Fibroblast of lung (primary cell): ENCODE measurements at places on chromosomes 12 and 14.
A peak's percentile ranks its signal among the peaks of the same experiment; 100 is the strongest.

DNA sequence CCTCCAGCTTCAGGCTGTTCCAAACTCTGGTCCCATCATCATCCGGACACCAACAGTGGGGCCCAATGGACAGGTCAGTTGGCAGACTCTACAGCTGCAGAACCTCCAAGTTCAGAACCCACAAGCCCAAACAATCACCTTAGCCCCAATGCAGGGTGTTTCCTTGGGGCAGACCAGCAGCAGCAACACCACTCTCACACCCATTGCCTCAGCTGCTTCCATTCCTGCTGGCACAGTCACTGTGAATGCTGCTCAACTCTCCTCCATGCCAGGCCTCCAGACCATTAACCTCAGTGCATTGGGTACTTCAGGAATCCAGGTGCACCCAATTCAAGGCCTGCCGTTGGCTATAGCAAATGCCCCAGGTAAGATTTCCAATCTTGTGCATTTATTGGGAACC, 3.3 kb downstream of the SP1 start:
- no peak for DNase-seq

- peak; percentile 83 for DNase-seq
Measured at GRCh38 chr12:1606021-1606622, 11.7 kb upstream of the FBXL14 start.

- DNase-seq: no peak
Measured at GRCh38 chr14:91333650-91334039, 84.0 kb downstream of the CCDC88C start.

DNA sequence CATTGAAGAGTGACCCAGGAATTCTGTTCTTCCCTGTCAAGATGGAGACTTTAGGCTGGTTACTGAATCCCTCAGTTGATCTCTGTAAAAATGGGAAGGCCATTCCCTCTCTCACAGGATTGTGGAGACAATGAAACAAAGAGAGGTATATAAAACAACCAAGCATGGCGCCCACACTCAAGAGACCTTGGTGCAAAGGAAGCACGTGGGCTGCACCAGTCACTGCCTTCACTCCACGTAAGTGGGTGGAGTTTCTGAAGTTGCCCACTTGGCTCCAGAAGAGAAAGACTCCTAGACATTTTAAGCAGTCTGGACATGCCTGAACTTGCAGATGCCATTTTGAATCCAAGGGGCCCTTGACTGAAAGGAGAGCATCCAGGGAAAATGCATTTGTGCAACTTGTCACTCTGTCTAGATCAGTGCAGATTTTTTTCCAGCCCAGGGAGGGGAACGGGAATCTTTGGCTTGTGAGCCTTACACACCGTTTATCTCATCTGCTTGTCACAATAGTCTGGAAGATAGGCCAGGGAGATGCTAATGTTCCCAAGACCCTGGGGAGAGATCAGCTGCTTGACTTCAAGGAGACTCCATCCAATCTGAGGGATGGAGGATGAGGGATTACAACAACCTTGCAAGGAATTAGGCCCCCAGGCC, 96.9 kb upstream of the TBX3 start:
- no peak for DNase-seq

DNA sequence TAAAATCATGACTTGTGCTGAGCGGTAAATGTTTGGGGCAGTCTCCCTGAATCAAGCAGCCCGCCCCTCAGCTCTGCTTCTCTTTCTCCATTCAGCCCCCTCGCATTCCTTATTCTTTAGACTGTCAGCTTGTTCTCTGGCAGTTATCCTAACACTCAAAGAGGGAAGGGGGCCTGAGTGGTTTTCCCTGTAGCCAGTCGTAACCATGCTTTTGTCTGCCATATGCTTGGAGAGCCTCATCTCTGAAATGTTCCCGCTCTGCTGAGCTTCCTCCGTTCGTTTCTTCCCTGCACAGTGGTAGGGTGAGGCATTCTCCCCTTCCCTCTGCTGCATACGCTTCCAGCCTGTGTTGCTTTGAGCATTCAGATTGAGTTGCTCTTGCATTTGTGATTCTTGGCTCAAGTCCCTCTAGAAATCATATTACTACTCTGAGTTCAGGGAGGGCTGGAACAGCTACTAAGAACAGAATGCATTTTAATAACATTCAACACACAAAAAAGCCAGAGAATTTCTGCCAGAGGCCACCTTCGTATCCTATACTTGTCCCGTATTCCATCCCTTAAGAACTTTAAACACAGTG, 119.7 kb downstream of the FBXL14 start:
- peak; percentile 95 for DNase-seq

- no peak for DNase-seq
Measured at GRCh38 chr14:75631453-75631831, 29.2 kb downstream of the ERG28 start.

DNA sequence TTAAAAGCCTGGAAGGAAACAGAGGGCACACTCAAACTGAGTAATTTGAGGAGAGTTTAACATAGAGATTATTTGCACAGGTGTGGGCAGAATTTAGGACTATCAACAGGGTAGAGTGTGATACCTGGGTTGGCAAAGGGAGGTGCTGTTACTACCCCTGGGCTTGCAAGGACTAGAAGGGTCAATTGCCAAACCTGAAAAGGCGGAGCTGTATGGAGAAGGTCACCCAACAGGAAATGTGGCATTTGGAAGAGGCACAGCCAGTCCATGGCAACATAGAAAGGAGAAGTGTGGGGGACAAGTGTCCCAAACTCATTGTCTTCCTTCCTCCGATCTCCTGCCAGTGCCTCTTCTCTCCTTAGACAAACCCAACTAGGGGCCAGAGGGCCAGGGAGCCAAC, 21.6 kb upstream of the MED13L start:
- DNase-seq: no peak

- peak; percentile 83 for DNase-seq
Measured at GRCh38 chr12:31594681-31595080, 3.7 kb upstream of the DENND5B start.

DNA sequence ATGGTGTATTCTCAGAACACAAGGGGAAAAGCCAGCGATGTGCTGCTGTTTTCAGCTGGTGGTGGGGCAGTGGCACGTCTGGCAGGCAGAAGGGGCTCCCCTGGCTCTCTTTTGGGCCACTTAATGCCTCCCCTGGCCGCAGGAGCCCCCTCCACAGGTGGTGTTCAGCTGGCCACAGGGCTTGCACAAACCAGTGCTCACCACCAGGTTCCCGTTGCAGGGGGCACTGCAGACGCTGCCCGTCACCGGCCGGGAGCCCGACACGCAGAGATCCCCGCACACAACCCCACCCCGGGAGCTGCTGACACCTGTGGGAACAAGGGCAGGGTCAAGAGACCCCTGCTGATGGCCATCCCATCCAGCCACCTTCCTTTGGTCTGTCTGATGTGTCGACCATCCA, 6.7 kb downstream of the KRT83 start:
- no peak for DNase-seq

DNA sequence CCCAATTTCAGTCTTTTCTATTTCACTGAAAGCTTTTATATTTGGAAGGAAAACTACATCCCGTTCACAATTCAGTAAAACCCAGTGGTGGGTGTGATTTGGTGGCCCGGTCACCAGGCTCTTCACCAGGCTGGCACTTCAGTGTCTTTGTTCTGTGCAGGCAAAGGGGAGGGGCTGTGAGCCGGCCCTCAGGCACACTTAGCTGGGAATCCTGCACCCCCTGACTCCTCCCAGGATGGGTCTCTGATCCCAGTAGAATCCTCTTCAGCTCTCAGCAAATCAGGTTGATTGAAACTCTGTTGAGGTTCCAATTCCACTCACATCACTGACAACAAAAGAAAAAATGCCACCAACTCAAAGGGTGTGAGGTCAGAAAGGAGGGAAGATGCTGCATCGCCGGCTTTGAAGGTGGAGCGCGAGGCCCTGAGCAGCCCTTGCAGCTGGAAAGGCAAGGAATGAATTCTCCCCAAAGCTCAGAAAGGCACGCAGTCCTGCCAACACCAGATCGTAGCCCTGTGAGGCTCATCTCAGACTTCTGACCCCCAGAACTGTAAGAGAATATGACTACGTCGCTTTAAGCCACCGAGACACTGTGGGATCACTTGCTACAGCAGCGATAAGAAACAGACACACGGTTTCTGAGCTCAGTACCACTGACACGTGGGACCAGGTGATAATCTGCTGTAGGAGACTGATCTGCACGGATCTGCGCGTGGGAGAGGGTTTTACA, 166.6 kb downstream of the PIWIL1 start:
- DNase-seq: no peak

DNA sequence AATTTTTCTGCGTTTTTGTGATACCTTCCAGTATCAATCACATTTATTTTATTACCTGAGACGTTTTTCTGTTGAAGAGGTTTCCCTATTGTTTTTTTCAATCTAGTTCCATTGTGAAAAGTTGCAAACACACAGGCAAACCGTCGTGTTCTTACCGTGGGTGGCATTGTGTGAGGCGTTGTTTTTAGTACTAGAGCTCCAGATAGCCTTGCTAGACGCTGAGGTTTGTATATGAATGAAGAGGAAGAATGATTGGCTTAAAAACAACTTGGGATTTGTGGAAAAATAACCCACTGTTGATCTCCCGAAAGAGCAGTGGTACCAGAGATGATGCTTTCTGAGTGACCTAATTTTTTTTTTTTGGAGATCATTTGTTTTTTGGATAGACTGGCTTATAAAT, 1.0 kb downstream of the SOCS4 start:
- DNase-seq: no peak

DNA sequence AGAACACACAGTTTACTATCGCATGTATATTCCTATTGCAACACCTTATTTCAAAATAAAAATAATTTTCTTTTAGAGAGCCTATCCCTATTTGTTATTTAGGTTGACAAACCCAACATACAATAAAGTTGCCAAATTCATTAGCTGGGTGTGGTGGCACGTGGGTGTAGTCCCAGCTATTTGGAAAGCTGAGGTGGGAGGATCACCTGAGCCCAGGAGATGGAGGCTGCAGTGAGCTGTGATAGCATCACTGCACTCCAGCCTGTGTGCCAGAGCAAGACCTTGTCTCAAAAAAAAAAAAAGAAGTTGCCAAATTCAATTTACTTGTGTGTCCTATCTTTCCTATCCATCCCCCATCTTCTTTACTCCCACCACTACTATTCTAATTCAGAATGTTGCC, 23.9 kb downstream of the DENND5B start:
- no peak for DNase-seq

GRCh38 chr14:20455355-20456300, 602 bp downstream of the APEX1 start:
- peak; percentile 89 for DNase-seq

DNA sequence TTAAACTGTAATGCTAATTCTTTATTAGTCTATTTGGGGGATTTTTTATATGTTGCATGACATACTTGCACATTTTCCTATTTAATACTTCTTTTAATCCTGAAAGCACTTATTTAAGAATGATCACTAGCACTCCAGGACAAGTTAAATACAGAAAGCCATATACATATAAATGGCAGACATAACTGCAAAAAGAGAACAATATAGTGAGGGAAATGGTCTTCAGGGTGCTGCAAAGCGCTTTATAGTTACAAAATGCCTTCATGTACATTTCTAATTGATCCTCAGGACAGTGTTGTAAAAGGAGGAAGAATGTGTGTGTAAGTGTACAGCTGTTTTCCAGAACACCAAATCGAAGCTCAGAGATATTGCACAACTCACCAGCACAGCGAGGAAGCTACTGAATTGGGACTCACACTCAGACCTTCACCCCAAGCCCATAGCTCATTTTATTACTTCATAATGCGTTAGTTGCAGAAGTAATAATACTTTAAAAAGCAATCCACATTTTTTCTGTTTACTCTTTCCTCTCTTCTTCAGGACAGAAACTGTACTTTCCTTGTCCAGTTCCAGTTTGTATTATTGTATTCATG, 428.2 kb downstream of the RAD51B start:
- DNase-seq: no peak

DNA sequence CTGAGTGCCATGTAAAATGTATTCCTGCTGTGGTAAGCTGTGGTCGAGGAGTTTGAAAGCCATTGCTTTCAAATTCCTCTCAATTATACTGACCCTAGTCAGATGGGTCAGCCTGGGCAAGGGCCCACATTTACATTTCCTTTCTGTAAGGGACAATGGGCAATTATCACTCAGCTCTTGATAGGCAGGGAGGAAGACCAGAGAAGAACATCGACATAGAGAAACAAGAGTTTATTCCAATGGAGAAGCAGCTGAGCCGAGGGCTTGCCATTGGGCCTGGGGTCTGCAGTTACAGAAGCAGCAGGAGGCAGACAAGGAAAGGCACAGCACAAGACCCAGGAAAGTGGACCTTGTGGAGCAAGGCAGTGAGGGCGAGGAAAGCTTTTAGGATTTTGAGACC, 9.7 kb downstream of the NRIP2 start:
- DNase-seq: no peak

DNA sequence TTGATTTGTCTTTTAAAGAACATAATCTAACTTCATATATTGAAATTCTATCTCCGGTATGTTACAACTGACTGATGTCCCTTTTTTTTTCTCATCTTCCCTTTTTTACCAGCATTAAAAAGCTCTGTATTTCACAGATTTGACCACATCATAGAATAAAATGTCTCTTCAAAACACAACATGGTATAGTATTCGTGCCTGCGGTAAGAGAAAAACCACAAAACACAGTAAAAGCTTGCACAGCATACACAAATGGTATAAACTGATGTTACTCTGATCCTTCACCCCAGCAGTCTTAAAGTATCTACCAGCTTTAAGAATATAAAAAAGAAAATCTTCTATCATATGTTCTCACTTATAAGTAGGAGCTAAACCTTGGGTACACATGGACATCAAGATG, 83.4 kb downstream of the HECTD1 start:
- no peak for DNase-seq

DNA sequence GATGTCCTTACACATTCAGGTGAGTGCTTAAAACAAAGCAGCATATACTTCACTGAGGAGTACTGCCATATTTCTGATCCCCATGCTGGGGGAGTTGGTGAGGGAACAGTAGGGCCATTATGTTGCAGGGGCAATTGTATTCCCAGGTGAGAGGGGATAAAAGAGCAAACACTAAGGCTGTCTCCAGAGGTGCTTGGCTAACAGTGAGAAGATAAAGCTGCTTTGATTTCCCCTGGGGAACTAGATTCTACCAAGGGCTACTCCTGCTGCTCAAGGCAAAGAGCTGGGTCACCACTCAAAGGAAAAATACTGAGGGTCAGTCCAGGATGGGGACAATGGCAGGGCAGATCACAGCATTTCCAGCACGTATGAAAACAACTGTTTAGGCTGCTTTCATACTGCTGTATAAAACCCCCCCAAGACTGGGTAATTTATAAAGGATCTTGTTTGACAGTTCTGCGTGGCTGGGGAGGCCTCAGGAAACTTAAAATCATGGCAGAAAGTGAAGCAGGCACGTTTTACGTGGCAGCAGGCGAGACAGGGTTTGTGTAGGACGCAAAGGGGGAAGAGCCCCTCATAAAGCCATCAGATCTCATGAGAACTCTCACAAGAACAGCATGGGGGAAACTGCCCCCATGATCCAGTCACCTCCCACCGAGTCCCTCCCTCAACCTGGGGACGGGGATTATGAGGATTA, 47.8 kb upstream of the OR5AU1 start:
- no peak for DNase-seq

DNA sequence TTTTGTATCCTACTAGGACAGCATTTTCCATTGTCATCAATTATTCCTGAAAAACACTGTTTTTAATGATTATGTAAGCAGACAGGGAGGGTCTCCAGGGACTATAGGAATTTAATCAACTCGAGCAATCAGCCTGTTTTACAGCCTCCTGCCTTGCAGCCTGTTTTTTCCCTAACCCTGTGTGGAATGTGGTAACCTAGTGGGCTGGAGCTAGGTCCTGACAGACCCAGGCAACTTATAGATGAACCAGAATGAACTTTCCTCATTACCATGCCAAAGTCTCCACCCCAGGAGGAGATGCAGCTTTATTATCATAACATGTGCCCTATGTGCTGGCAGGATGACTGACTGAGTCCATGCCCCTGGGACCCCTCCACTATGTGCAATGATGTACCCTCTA, 375.1 kb downstream of the BMP4 start:
- no peak for DNase-seq

- DNase-seq: peak; percentile 12
Measured at GRCh38 chr14:97177016-97177415, 379.8 kb downstream of the VRK1 start.
